Spinal cord (tissue), 10 donors: ENCODE measurements at places on chromosomes 1 and 21.

DNA sequence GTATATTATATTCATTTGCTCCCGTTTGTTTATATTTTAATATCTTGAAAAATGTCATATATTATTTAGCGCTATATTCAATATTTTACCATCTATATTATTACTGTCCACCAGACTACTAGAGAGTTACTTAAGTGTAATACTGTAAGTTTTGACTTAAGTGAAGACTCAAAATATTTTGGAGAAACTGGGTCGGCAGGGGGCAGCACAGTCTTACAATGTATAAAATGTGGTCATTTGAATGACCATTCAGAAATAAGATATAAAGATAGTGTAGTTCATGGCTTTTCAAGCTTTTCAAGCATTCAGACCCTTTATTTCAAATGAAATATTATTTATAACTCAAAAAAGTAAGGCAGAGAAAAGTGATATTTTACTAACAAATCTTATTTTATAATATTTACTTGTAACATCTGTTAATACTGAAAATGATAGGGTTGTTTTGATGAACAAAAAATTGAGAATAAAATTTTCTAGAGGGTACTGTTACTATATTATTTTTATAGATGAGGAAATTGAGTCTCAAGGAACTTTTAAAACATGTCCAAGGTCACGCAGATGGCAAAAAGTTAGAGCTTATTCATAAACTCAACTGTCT lies 89.0 kb upstream of the SERTAD4 start:
- peak; percentile 63 for DNase-seq

DNA sequence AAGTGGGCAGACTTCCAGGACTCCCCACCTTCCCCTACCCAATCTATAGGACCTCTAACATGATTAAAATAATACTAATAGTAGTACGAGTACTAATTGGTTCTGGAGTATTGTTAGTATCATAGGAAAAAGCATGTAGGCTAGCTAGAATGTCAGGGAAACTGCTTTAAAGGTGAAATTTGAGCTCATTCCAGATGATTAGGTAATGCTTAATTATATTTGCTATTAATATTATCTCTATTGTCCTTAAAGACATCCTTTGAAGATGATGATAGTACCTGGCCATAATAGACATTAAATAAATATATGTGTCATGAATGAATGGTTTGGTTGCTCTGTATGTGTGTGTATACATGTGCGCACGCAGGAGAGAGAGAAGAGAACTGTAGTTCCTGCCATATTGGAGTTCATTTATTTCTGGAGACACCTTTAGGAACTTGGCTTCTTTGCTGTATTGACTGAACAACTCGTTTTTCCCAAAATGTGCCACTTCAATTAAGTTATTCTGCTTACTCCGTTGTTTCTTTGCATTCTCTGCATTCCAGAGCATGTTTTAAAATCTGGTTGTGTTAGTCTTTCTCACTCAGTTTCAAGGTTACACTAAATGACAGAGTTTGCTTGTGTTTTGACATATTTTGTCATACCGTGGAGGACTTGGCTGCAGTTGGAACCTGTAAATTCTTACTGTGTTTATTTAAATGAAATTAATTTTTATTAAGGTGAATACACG lies 117.1 kb downstream of the OSBPL9 start:
- DNase-seq: no peak

GRCh38 chr1:121444096-121444495 lies 259.3 kb downstream of the SRGAP2C start:
- no peak for DNase-seq

DNA sequence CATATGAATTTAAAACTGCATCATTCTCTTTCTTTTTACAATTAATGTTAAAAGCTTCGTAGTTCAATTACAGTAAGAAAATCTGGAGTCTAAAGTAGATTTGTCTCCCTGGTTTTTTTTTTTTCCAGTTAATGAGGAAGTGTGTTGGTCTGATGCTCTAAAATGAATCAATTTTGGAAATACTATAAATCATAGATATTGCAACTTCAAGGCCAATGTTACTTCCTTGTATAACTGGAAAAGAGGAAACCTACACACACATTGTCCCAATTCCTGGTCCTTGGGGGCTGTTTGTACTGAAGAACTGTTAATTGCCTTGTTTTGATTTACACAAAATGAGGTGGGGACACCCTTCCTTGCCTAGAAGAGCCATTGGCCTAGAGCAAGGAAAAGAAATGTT lies 107.2 kb downstream of the RGS2 start:
- DNase-seq: no peak

- no peak for DNase-seq
These were observed 52.3 kb downstream of the ABL2 start for GRCh38 chr1:179177182-179177581.

DNA sequence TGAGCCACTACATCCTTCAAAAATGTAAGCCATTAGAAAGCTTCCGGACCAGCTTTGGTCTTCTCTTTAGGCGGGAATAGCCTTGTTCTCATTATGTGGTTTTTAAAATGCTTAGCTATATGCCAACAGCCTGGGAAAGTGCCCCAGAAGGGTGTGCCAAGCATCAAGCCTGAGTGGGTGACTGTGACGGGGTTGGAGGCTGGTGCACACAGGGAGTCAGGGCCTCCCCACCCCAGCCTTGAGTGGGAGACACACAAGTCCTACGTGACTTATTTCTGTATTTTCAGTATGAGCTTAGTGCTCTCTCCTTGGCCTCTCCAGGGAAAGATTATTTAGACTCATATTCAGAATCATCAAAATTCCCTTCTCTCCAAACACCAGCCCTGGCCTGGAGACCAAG lies 9.8 kb downstream of the UBASH3A start:
- DNase-seq: no peak

- no peak for DNase-seq
These were observed 17.9 kb upstream of the DYRK1A start for GRCh38 chr21:37348664-37349063.

- DNase-seq: no peak
These were observed 120.4 kb upstream of the C1orf174 start for GRCh38 chr1:4020449-4020848.

GRCh38 chr1:109208836-109209463 lies 4.8 kb upstream of the SARS1 start:
- no peak for DNase-seq

DNA sequence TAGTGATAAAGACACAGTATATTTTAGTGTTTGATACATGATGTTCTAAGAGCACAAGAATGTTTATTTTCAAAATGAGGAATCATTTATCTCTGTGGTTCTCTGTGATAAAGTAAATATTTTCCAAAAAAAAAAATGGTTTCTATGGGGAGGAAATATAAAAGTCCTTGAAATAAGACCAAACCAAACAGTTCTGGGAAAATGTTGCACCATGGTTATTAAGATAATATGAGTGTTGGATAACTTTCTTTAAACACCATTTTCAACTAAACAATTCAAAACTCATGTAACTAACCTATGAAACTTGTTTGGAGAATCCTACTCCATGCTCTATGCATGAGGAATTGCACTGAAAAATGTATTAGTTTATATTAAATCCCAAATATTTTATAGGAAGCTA lies 184.6 kb downstream of the KCNT2 start:
- no peak for DNase-seq

- no peak for DNase-seq
These were observed 1.2 kb downstream of the HHIPL2 start for GRCh38 chr1:222546548-222547259.

DNA sequence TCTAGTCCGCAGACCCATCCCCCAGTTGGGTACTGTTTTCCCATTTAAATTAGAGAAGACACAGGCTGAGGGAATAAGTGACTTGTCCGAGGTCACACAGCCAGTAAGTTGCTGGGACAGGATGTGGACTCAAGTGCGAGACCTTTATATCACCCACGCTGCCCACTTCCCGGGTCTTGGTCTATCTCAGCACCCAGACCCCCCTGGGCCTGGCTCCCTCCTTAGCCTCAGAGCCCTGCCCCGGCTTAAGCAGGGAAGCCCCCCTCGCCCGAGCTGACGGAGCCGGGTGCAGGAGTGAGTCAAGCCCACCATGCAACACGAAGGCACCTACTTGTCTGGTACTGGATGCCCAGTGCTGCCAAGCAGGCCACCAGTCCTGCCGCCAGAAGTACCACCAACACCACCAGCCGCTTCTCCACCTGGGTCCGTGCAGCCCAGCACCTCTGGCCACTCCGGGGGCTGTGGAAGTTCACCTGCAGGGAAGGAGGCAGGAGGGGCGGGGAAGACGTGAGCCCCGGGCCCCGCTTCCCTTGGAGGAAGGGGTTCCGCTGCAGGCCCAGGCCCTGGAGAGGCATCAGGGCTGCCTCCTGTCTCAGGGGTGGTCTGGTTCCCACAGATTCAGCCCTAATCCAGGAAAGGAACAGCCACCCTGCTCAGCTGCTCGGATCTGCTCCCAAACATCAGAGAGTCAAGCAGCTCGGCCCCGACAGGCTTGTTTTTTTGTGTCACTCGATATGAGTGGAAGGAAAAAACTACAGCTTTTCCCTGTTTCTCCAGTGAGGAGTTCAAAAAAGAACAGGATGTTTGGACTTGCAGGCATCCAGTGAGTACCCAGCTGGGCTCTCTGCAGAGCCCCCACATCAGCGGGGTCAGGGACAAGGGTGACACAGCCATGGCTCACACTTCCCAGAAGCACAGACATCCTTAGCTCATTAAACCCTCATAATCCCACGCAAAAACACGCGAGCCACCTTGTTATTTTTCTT lies 11.1 kb downstream of the ECE1 start:
- DNase-seq: no peak

- no peak for DNase-seq
These were observed 8.1 kb upstream of the PMVK start for GRCh38 chr1:154944401-154945159.

DNA sequence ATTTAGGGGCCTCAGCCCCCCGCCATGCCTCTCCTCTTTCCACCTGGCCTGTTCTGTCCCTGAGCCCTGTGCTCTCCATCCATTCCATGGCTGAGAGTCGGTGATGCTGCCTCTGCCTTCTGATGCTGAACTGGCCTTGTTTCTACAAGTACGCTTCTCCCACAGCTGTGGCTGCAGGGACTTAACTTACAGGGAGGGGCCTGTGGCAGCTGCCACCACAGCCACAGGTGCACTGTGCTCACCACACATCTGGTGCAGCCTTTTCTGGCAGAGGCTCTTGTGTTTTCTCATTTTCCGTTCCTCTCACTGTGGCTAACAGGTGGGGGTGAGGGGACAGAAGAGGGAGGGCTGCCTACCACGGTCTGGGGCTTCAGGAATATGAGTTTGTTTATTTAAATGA lies 4.2 kb downstream of the FMO1 start:
- DNase-seq: no peak

DNA sequence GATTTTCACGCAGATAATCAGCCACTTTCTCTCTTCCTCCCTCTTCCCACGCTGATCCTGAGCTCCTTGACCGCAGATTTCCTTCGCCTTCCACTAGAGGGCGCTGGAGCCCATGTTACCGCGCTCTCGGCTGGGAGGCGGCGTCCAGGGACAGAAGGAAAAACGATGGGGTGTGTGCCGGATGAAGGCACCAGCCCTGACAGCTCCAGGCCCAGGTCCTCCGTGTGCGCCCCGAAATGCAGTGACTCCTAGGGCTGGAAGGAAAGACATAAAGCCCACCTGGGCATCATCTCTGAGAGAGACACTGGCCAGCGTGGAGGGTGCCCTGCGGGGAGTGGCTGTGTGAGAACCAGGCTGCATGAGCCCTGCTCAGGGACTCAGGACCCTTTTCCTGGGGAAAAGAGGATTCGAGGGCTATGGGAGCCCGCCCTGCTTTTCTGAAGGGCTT lies 44.9 kb upstream of the CYP2J2 start:
- DNase-seq: peak; percentile 77

DNA sequence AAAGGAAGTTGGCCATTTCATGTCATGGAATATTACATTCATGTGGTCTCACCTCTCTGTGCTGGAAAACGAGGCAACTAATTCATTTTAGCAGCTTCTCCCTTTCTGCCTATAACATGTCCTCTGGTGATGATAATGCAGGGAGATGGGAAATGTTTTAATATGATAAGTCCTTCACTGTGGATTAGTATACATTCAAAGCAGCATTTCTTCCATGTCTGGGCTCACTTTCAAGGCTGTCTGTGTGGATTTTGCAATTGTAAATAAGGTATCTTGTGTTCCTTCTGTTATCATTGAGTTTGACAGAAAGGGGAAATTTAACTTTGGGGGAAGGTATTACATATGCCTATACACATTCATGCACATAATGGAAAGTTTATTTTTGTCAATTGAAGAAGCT lies 374.7 kb upstream of the DAB1 start:
- DNase-seq: no peak

DNA sequence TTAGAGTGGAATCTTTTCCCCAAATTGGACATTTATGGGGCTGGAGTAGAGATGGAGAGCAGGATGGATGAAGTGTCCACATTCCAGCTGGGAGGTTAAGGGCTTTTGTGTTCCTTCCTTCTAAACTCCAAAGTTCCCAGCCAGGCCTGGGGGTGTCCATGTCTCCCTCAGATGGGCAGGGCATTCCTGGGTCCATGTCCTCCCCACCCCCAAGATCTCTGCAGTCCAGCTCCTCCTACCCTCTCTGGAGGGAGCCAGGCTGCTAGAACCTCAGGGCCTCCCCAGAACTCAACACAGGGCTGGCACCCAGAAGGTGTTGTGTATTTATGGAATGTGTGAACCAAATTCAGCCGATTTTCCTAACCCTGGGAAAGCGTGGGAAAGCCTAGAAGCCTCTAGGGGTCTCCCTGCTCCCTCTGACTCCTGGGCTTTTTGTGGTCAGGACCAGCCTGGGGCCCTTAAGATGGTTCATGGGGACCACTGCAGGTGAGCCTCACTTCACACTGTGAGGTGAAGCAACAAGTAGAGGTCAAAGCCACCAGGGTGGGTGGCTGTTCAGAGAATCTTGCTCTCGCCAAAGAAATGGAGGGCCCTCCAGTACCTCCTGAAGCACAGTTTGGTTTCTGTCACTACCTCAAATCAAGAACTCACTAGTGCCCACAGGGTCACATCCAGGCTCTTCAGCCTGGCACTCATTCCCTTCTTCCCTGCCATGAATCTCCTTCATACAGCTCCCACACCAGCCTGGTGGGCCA lies 54.8 kb downstream of the GLIS1 start:
- DNase-seq: no peak

GRCh38 chr1:232250838-232251237 lies 379.1 kb downstream of the SIPA1L2 start:
- no peak for DNase-seq

- no peak for DNase-seq
These were observed 242.1 kb upstream of the JUN start for GRCh38 chr1:59025898-59026426.

- DNase-seq: peak; percentile 14
These were observed 26.5 kb upstream of the LPAR3 start for GRCh38 chr1:84919461-84919970.

- no peak for DNase-seq
These were observed 1.4 kb downstream of the ARF1 start for GRCh38 chr1:228083871-228084278.

DNA sequence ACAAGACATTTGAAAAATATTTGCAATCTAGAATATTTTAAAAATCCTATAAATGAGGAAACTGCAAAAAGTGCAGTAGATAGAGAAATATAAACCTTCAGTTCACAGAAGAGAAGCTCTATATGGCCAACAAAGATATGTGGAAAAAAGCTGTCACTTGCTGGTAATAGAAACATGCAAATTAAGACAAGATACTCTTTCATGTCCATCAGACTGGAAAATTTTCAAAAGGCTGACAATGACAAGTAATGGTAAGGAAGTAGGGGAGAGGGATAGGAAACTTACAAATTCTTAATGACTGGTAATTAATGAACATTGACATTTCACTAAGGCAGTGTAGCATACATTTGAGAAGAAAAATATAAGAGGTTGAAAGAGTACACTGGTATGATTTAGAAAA lies 147.9 kb downstream of the MRPL39 start:
- DNase-seq: no peak

GRCh38 chr1:168673974-168674683 lies 54.9 kb downstream of the DPT start:
- DNase-seq: peak; percentile 47

- no peak for DNase-seq
These were observed 25.2 kb upstream of the DYRK1A start for GRCh38 chr21:37341254-37341960.
